ENCODE measurements at places on chromosomes 2 and 18. TPM values are rescaled to one million over a fixed set of nuclear protein-coding genes. Genes with fewer than 3 reads are reported as not detected.

ADD2 gene
- 0.17 TPM for total RNA-seq

ARHGAP28 gene
- 1.8 TPM for total RNA-seq

LGALSL gene
- total RNA-seq = 81.9 TPM

INHBB gene
- 18.1 TPM for total RNA-seq

ITGB1BP1 gene
- total RNA-seq = 22.4 TPM

KATNAL2 gene
- total RNA-seq = 4.9 TPM

NYAP2 gene
- not detected for total RNA-seq

BMP10 gene
- total RNA-seq = not detected

CASP10 gene
- 4.1 TPM for total RNA-seq

ICOS gene
- total RNA-seq = not detected

RGPD4 gene
- total RNA-seq = not detected

SCN7A gene
- 2.4 TPM for total RNA-seq

CELF4 gene
- total RNA-seq = 0.16 TPM

SH3RF3 gene
- total RNA-seq = 3.7 TPM

FSHR gene
- total RNA-seq = not detected

EPB41L3 gene
- 39.5 TPM for total RNA-seq

HOXD1 gene
- total RNA-seq = 0.23 TPM

L3MBTL4 gene
- 16.3 TPM for total RNA-seq

MALL gene
- total RNA-seq = 38.7 TPM

OLA1 gene
- total RNA-seq = 56.4 TPM

CD28 gene
- 0.34 TPM for total RNA-seq

ALPP gene
- total RNA-seq = not detected

MOB4 gene
- 22.7 TPM for total RNA-seq

OR6B3 gene
- not detected for total RNA-seq

HOXD12 gene
- total RNA-seq = 0.27 TPM

GAD1 gene
- 0.05 TPM for total RNA-seq

UXS1 gene
- total RNA-seq = 16.7 TPM

ALK gene
- not detected for total RNA-seq

FAM124B gene
- 3.1 TPM for total RNA-seq

DTNA gene
- 5.9 TPM for total RNA-seq

BMPR2 gene
- total RNA-seq = 32.1 TPM

Measured in lower leg skin (tissue), 4 donors.